ENCODE measurements at places on chromosomes 13 and 19.

- no peak for DNase-seq
Observed at GRCh38 chr19:49261602-49262001, 63.4 kb downstream of the SLC6A16 start.

DNA sequence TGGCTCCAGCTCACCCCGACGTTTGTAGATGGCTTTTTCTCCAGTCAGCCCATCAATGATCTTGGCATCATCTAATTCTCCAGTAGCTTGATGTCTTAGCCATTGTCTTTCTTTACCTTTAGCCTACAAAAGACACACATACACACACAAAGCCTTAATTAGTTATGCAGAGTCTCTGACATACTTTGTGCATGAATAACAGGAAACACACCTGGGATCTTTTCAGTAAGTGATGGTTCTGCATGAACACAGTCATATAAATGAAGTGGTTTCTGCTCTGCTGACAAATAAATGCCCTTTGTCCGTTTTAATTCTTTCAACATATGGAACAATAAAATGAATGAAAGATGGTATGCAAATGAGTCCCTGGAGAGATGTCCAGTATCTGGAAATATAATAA is 133.3 kb downstream of the RGCC start:
- DNase-seq: no peak

DNA sequence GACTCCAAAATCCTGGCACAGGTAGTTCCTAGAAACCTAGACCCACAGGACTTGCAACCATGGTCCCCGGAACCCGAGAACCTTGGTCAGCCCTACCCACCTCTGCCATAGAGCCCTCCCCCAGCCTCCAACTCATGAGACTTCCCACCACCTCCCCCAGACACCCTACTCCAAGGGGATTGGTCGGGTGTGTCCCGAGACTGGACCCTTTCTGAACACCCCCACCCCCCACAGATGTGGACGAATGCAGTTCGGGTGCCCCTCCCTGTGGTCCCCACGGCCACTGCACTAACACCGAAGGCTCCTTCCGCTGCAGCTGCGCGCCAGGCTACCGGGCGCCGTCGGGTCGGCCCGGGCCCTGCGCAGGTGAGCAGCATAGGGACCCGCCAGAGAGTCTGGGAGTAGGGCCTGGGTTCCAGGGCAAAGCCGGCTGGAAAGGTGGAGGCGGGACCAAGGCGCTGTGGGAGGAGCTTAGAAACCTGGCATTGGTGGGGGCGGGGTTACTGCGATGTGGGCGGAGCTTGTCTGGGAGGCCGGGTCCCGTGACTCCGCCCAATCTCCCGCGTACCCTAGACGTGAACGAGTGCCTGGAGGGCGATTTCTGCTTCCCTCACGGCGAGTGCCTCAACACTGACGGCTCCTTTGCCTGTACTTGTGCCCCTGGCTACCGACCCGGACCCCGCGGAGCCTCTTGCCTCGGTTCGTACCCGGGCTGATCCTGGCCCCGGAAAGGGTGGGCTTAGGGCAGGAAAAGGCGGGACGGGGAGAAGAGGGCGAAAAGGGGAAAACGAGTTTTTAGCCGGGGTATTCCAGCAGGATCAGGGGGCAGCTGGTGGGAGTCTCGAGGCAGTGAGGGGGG is 11.9 kb downstream of the LTBP4 start:
- no peak for DNase-seq

GRCh38 chr19:21221693-21222092 is 79.9 kb downstream of the ZNF431 start:
- DNase-seq: no peak

DNA sequence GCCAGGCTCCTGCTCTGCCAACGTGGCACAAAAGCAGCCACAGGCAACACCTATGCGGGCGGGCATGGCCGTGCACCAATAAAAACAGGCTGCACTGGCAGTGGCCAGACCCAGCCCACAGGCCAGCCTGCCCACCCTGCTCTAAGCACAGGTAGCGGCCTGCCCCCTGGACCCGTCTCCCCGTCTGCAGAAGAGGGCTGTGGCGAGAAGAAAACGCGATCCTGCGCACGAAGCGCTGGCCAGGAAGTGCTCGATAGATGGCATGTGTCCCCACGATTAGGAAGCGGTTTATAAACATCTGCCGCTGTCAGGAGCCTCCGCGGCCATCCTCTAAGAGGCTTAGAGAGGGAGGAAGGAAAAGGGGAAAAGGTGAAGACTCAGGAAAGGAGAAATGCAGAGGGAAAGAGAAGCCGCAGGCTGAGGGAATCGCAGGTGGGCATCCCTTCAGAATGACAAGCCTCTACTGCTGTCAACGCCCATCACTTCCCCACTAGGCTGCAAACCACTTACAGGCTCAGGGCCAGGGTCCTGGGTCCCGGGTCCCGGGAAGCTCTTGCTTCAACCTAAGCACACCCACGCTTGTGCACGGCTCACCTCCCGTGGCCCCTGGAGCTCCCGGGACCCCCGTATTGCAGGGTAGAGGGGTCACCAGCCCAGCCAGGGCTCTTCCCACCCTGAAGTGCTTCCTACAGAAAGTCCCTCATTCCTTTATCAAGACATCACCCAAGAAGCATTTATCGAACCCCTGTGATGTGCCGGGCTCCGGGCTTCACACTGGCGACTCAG is 10.5 kb downstream of the MLLT1 start:
- DNase-seq: no peak

DNA sequence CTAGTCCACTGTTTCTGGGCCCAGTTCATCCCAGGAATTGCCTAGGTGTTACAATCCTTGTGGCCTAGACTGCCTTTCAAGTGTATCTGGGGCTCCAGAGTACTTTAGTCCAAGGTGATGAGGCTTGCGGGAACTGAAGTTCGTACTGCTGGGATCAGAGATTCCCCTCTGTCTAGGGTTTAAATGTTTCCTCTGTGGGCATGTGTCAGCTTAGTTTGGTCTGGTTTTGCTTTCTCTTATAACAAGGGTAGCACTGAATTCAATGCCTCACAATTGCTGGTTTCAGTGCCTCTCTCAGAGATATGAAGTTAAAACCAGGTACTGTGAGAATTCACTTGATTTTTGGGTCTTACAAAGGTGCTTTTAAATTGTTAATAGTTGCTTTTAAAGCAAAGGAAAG is 30.8 kb downstream of the RGCC start:
- no peak for DNase-seq

GRCh38 chr19:48102870-48103751 is 7.5 kb downstream of the PLA2G4C start:
- peak; percentile 29 for DNase-seq

DNA sequence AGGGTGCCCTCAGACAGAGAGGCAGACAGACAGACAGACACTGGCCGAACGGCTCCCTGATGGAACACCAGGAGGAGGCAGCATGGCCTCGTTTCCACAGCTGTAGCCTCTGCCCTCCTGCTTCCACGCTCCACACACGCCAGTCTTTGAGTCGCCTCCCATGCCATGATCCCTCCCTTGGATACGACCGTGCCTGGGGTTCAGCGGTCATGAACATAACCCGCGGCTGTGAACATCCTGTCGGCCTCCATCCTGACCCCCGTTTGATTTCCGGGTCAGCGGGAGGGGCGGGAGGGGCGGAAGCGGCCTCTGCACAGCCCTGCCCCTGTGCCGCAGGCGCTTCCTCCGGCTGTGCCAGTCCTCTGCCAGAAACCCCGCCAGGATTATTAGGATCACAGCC is 23.4 kb downstream of the GP6 start:
- no peak for DNase-seq

GRCh38 chr19:14542711-14543328 is 13.4 kb downstream of the TECR start:
- peak; percentile 16 for DNase-seq

GRCh38 chr13:33582121-33582520 is 235.8 kb upstream of the RFC3 start:
- DNase-seq: no peak

DNA sequence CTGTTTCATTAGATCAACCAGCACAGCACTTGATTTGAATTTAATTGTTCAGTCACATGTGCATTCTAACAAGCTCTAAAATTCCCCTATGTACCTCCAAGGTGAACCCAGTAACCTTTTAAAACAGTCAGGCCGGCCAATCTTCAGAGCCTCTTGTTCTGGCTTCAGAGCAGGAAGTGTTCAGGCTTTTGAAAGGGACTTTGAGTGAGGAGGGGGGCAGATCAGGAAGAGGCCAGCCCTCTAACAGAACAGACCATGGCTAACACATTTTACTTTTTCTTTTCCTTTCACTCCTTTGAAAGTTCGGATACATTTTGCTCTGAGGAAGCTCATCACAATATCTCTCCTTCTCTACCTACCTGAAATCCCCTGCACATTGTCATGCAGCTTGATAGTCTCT is 390.3 kb downstream of the TBC1D4 start:
- no peak for DNase-seq

DNA sequence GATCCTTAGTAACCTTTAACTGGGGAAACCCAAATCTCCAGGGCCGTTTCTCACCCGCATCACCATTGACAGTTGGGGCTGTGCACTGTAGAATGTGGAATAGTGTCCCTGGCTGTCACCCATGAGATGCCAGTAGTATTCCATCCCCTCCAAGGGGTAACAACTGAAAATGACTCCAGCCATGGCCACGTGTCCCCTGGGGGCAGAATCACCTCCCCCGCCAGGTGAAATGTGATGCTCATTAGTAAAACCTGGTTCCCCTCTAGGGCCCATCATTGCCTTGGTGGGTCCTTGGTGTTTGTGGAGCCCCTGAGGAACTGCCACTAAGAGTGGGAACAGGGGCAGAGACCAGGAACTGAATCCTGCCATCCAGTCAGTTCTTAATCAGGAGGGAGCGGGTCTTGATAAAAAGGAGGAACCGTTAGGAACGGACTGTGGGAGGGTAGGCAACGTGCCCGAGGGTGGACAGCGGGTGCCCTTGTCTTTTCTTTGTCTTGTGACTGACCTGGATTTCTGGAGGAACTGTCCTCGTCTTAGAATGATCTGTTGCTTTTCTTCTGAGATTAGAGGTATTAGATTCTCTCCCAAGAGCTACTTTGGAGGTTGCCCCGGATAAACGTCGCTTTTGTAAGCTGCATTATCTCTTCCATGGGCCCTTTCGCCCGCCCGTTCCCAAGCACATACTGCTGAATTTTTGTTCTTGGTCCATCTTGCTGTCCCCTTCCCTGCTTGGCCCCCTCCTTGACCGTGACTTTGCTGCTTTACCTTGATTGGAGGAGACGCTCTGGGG is 3.5 kb downstream of the MYO9B start:
- no peak for DNase-seq

DNA sequence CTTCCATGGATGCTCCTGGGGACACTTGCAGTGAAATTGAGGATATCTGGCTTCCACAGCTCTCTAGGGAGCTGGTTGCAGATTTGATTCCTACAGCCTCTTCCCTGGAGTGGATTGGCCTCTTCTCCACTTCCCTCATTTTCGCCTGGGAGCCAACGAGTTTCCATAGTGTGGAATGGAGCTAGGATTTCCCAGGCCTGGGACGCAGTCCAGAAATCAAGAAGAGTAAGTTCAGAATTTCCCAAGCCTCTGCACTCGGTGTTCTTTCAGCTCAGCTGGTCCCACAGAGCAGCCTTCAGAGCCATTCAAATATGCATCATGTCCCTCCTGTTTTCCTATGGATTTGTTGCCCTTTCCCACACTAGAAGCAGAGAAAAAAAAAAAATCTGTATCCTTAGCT is 68.2 kb downstream of the RAP2A start:
- DNase-seq: no peak

DNA sequence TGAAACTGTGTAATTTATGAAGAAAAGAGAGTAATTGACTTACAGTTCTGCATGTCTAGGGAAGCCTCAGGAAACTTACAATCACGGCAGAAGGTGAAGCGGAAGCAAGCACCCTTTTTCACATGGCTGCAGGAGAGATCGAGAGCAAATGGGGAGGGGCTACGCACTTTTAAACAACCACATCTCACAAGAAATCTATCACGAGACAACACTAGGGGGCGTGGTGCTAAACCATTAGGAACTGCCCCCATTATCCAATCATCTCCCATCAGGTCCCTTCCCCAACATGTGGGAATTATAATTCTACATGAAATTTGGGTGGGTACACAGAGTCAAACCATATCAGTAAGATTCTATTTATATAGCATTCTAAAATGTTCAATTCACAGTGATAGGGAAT is 114.8 kb upstream of the TRPC4 start:
- no peak for DNase-seq

DNA sequence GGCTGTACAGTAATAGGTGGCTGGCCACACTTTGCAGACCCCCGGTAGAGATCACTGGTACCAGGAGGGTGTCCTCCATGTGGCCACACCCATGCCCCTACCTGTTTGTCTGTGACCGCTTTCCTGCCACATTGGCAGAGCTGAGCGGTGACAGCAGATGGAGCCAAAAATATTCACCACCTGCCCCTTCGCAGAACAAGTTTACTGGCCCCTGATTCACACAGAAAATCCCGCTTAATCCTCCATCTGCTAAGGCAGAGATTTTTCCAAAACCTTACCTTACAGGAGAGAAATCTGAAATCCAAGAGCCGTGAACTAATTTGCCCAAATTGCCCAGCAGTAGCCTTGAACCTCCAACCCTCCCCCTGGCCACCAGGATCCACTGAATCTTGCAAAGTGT is 52.1 kb downstream of the MYO9B start:
- DNase-seq: no peak

Data from LoVo (cell line).